ENCODE measurements at places on chromosomes 16 and 17. TPM values are rescaled to one million over a fixed set of nuclear protein-coding genes. Genes with fewer than 3 reads are reported as not detected.
A peak's percentile ranks its signal among the peaks of the same experiment; 100 is the strongest.

Gene TEX14
- total RNA-seq, result not detected

Gene POLR3K
- total RNA-seq, result 10.9 TPM

DNA sequence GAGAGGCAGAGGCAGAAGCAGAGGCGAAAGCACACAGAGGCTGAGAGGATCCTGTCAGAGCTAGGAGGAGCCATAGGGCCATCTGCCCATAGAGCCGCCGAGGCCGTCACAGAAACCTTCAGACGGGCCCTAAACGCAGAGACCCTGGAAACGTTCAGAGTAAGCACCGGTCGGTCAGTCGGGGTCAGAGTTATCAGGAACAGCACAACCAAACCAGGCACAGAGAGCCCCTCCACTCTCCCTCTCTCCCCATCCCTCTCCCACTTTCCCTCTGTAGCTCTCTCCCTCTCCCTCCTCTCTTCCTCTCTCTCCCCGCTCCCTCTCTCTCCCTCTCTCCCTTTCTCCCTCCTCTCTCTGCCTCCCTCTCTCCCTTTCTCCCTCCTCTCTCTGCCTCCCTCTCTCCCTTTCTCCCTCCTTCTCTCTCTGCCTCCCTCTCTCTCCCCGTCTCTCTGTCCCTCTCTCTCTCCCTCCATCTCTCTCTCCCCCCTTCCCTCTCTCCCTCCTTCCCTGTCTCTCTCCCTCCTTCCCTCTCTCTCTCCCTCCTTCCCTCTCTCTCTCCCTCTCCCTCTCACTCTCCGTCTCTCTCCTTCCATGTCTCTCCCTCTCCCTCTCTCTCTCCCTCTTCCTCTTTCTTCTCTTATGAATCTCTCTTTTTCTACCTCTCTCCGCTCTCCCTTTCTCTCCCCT lies 138.9 kb downstream of the C16orf95 start:
- DNase-seq, result peak; percentile 32
- H3K27ac ChIP-seq, result no peak overlapping the region
- H3K4me3 ChIP-seq, result no peak overlapping the region
- no peaks in the 10 kb centered on the region for H3K4me1 ChIP-seq
- no peaks in the 10 kb centered on the region for H3K27me3 ChIP-seq

GRCh38 chr16:54347961-54348360 lies 61.4 kb upstream of the IRX3 start:
- no peak overlapping the region for H3K4me3 ChIP-seq
- H3K36me3 ChIP-seq, result no peaks in the 10 kb centered on the region
- H3K4me1 ChIP-seq, result no peaks in the 10 kb centered on the region

DNA sequence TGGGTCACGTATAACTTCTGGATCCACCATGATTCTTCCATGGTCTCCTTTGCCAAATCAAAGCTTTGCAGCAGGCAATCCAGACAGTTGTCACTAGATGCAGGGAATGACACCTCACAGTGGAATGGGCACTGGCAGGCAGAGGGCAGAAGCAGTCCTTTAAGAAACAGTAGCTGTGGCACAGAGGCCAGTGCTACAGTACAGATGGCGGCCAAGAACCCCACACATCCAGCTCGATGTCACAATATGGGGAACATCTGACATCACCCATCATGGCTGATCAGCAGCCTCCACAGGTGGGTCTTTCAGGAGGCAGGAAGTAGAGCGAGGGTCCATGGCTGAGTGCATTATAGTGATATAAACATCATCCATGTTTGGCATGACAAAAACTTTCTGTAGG lies 18.8 kb upstream of the ERN1 start:
- H3K4me3 ChIP-seq, result no peak overlapping the region
- H3K27me3 ChIP-seq, result no peaks in the 10 kb centered on the region
- H3K4me1 ChIP-seq, result peaks cover 70% of the 10 kb centered on the region
- peaks cover 34% of the 10 kb centered on the region for H3K36me3 ChIP-seq
